ENCODE measurements at places on chromosomes 6 and 20.

DNA sequence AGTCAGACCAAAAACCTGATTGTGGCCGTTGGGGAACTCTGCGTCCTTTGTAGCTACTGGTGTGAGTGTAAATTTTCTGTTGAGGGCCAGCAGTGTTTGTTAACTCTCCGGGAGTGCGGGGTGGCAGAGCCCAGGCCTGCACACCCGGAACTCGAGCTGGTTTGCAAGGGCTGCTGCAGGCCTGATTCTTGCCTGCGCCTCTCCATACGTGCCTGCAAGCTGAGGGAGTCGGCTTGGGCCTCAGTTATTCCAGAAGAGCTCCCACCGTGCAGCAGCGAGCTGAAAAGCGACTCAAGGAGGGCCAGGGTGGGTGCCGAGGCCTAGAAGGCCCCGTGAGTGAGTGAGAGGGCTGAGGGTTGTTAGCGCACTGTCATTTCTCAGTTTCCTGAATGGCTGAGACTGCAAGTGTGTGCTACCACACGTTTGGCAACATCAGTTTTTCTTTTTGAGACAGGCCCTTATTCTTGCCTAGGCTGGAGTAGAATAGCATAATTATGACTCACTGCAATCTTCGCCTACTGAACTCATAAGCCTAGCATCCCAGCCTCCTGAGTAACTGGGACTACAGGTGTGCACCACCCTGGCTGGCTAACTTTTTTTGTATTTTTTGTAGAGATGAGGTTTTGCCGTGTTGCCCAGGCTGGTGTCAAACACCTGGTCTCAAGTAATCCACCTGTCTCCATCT lies 33.9 kb upstream of the KIF13A start:
- no peak for DNase-seq
- H3K27ac ChIP-seq, result no peak overlapping the region
- no peak overlapping the region for H3K4me3 ChIP-seq
- H3K36me3 ChIP-seq, result no peaks in the 10 kb centered on the region
- no peaks in the 10 kb centered on the region for H3K27me3 ChIP-seq
- peaks cover 11% of the 10 kb centered on the region for H3K4me1 ChIP-seq

DNA sequence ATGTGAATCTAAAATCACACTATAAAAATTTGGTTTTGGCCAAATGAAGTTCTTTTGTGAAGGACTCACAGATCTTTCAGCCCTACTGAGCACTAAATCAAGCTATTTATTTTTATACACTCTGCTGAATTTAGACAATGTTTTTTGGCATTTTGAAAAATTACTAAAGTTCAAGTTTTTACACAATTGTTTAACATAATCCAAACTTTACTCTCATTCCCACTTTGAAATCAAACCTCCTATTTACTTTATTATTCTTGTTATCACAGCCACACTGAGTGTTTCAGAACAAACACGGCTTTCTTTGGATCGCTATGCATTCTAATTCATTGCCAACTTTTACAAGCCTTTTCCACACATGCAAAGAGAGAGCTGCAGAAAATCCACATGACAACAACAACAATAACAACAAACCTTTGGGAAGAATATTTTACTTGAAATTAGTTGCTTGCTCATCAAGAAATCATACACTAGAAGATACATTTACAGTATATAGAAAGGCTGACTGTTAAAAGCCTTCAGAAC lies 49.1 kb upstream of the TMEM30A start:
- no peaks in the 10 kb centered on the region for H3K36me3 ChIP-seq
- H3K4me1 ChIP-seq, result peaks cover 20% of the 10 kb centered on the region
- no peak overlapping the region for H3K4me3 ChIP-seq

- H3K4me1 ChIP-seq, result peaks cover 8% of the 10 kb centered on the region
- H3K4me3 ChIP-seq, result no peak overlapping the region
- DNase-seq, result no peak
Observed at GRCh38 chr6:107506145-107506544, 16.2 kb downstream of the SOBP start.

DNA sequence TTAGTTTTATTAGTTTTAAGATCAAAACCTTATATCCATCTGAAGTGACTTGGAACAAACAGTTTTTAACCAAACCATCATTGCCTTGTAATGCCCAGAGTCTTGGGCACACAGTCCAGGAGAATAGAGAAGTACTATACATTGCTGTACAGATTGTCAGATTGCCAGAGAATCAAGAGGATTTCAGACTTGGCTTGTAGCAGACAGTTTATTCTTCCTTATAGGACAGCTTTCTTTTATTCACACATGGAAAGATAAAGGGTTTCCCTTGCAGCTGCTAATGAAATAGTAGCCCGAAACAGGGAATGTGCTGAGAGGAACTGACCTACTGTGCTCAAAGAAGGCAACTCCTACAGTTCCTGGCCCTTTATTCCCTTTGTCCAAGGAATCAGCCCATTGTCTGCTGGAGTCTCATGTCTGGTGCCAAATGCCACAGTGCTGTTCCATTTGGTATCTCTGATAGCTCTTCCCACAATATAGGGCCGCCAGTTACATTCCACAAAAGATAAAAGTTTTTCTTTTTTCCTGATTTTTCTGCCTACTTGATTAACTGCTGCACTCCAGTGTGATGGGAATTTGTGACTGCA lies 30.6 kb downstream of the DCBLD1 start:
- no peak overlapping the region for H3K27ac ChIP-seq
- no peaks in the 10 kb centered on the region for H3K4me1 ChIP-seq
- H3K36me3 ChIP-seq, result no peaks in the 10 kb centered on the region
- no peaks in the 10 kb centered on the region for H3K27me3 ChIP-seq
- H3K4me3 ChIP-seq, result no peak overlapping the region
- DNase-seq, result no peak

DNA sequence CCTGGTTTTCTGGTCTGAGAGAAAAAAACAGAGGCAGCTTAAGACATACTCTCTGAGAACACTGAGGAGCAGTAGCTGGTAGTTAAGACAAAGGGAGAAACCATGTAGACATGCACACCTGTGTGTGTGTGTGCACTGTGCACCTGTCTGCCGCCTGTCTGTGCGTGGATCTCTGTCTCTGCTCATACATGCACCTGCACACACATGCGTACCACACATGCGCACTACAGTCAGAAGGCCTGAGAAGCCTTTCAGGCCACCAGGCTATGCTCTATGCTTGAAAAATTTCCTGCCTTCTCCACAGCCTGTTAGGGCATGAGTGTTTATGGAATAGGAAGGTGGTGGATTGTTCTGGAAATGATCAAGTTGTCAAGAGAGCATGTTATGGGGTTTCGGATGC lies 103.5 kb downstream of the CDH4 start:
- H3K36me3 ChIP-seq, result no peaks in the 10 kb centered on the region
- no peak overlapping the region for H3K27ac ChIP-seq
- no peak overlapping the region for H3K4me3 ChIP-seq
- DNase-seq, result no peak
- no peaks in the 10 kb centered on the region for H3K4me1 ChIP-seq

Measured in sigmoid colon (tissue), 7 donors.